T-helper 1 cell treated with Interleukin-12 subunit alpha and Interleukin-12 subunit beta and Interleukin-4 antibody, amounts not matched to agents 30 ng/mL and 1 ng/mL, for 36 hours (primary cell): ENCODE measurements at places on chromosomes 16 and 17. TPM values are rescaled to one million over a fixed set of nuclear protein-coding genes. Genes with fewer than 3 reads are reported as not detected.

OR1A1 gene
- total RNA-seq, result not detected in 2 replicates

RHBDL1 gene
- 0.98 and 2.0 TPM in 2 replicates for total RNA-seq

DPEP2 gene
- 14.4 and 16.1 TPM in 2 replicates for total RNA-seq

TBC1D26 gene
- 0.25 TPM in 1 of 2 replicates, not detected in the other for total RNA-seq

GINS2 gene
- 39.6 and 40.9 TPM in 2 replicates for total RNA-seq

CNGB1 gene
- total RNA-seq, result not detected in 2 replicates

TP53TG3 gene
- total RNA-seq, result not detected in 2 replicates

TNP2 gene
- total RNA-seq, result not detected in 2 replicates

DGKE gene
- 22.5 and 24.2 TPM in 2 replicates for total RNA-seq

GPR179 gene
- total RNA-seq, result not detected in 2 replicates

CD79B gene
- 44.8 and 52.5 TPM in 2 replicates for total RNA-seq

ELP5 gene
- total RNA-seq, result 45.0 and 50.6 TPM in 2 replicates

ESRP2 gene
- not detected in 2 replicates for total RNA-seq

IQCK gene
- 0.71 and 0.88 TPM in 2 replicates for total RNA-seq

DNAH2 gene
- total RNA-seq, result not detected in 2 replicates

G6PC1 gene
- not detected in 2 replicates for total RNA-seq

UMOD gene
- not detected in 2 replicates for total RNA-seq

DOC2A gene
- not detected in 2 replicates for total RNA-seq

JPT2 gene
- 66.8 and 68.8 TPM in 2 replicates for total RNA-seq

NXPH3 gene
- total RNA-seq, result not detected in 2 replicates

RPL23 gene
- total RNA-seq, result 1,229 and 1,273 TPM in 2 replicates

CACNG3 gene
- not detected in 2 replicates for total RNA-seq

TMEM204 gene
- total RNA-seq, result 49.2 and 49.9 TPM in 2 replicates

KRTAP9-4 gene
- total RNA-seq, result not detected in 2 replicates

ELMO3 gene
- total RNA-seq, result 8.0 and 8.9 TPM in 2 replicates

C16orf86 gene
- total RNA-seq, result 1.9 and 3.2 TPM in 2 replicates

CCL1 gene
- total RNA-seq, result 22.4 and 27.2 TPM in 2 replicates

KCNAB3 gene
- total RNA-seq, result 9.1 and 9.8 TPM in 2 replicates

ZBTB4 gene
- total RNA-seq, result 25.2 and 26.5 TPM in 2 replicates

CTRB2 gene
- total RNA-seq, result not detected in 2 replicates

FNDC8 gene
- total RNA-seq, result 0.15 TPM in 1 of 2 replicates, not detected in the other

CDH5 gene
- total RNA-seq, result not detected in 2 replicates

KRTAP1-3 gene
- total RNA-seq, result not detected in 2 replicates

TP53TG3F gene
- not detected in 2 replicates for total RNA-seq

KRTAP9-2 gene
- not detected in 2 replicates for total RNA-seq

ODAD4 gene
- total RNA-seq, result 0.47 and 0.49 TPM in 2 replicates

SLC5A10 gene
- not detected in 2 replicates for total RNA-seq

SRCAP gene
- 93.9 and 99.5 TPM in 2 replicates for total RNA-seq

PMP22 gene
- 0.22 TPM in 1 of 2 replicates, not detected in the other for total RNA-seq

TEX19 gene
- 0.10 TPM in 1 of 2 replicates, not detected in the other for total RNA-seq

NDRG4 gene
- 0.71 and 1.1 TPM in 2 replicates for total RNA-seq

CALB2 gene
- total RNA-seq, result not detected in 2 replicates
